ENCODE measurements at places on chromosomes 4 and X.

GRCh38 chr4:183220236-183220635 lies 99.8 kb downstream of the CLDN22 start:
- DNase-seq: no peak

DNA sequence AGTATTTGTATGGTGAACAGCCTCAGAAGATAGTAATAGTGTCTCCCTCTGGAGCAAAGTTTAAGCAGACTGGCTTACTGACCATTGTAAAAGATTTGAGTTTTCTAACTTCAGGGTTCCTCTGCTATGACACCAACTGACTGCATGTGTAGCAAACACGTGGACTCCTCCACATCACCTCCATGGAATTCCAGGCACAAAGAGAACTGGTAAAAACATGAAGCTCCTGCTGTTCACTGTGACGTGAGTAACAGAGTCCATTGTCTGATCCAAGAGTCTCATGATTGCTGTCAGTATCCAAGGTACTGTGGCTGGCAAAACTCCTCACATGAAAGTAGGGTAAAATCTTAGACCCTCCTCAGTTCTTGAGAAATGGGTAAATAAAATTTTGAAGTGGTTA lies 107.6 kb upstream of the FAM9B start:
- no peak for DNase-seq

- no peak for DNase-seq
Measured at GRCh38 chrX:114964374-114964773, 53.0 kb downstream of the IL13RA2 start.

GRCh38 chr4:76605099-76605563 lies 170.1 kb downstream of the SHROOM3 start:
- DNase-seq: no peak
